ENCODE measurements at places on chromosomes 11 and 22. TPM values are rescaled to one million over a fixed set of nuclear protein-coding genes. Genes with fewer than 3 reads are reported as not detected.

The PLEKHB1 gene
- 0.81 TPM for total RNA-seq

The JAML gene
- total RNA-seq, result not detected

The OR6M1 gene
- not detected for total RNA-seq

The USH1C gene
- 0.99 TPM for total RNA-seq

The LRRN4CL gene
- 0.24 TPM for total RNA-seq

The JRKL gene
- total RNA-seq, result 5.2 TPM

The SLC22A12 gene
- total RNA-seq, result not detected

The SMTN gene
- total RNA-seq, result 26.6 TPM

The TMEM191C gene
- 1.4 TPM for total RNA-seq

The HMOX1 gene
- 483 TPM for total RNA-seq

The LINC01488 gene
- total RNA-seq, result not detected
